Left colon (tissue), 2 donors: ENCODE measurements at places on chromosomes 13 and 19. TPM values are rescaled to one million over a fixed set of nuclear protein-coding genes. Genes with fewer than 3 reads are reported as not detected.

The C19orf81 gene
- total RNA-seq = not detected

DNA sequence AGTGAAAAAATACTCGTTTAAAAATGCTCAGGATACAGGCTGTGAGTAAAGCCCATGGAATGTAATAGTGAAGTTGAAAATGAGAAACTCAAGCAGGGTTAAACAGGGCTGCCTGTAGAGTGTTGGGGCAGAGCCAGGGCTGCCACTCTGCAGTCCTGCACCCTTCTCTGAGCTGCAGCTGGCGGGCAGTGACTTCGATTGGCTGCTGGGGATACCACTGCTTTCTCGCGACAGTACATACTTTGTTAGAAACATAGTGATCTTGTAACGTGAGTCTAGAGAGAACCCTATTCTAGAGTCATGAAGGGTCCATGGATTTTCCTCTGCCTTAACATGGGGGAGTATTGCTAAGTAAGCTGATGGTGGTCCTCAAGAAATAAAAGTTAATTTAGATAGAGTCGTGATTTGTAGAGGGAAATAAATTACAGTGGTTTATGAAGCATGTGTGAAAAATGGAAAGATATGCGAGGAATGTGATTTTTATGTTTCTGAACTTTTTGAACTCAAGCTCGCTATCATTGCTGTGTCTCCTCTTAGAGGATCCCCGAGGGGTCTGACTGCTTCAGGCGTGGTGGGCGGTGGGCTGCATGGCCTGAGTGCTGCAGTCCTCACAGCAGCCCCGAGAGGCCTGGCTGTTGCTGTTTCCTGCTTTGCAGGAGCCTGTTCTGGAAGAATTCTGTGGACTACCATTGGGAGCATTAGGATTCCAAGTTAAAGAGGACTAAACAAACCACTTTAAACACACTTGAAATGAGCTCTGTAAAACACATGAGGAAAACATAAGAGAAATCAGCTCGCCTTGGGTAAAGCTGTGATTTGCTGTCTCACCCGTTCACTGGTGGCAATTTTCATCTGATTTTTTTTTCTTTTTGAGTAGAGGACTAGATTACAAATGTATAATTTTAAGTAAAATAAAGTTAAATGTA is 95.7 kb downstream of the ARHGEF7 start:
- DNase-seq = no peak

- DNase-seq = peak; percentile 56
Observed at GRCh38 chr13:20160306-20161274, at the start of gene GJA3. Gene GJA3 (minus strand): TSS chr13:20161052. CDS start chr13:20143288, 17,764 bp downstream.

The ZNF546 gene
- total RNA-seq = 2.0 TPM

- DNase-seq = peak; percentile 51
Observed at GRCh38 chr19:50679177-50680125, 30.2 kb downstream of the C19orf81 start.

GRCh38 chr13:62309904-62310303 is 894.3 kb upstream of the PCDH20 start:
- no peak for DNase-seq

- peak; percentile 59 for DNase-seq
Observed at GRCh38 chr19:56839652-56840450, 675 bp downstream of the PEG3 start.

- DNase-seq = no peak
Observed at GRCh38 chr13:113369881-113370280, 6.0 kb upstream of the GRTP1 start.

- DNase-seq = no peak
Observed at GRCh38 chr13:82747958-82748357, 1134.3 kb downstream of the SLITRK1 start.

The ATP8A2 gene
- 0.49 TPM for total RNA-seq

DNA sequence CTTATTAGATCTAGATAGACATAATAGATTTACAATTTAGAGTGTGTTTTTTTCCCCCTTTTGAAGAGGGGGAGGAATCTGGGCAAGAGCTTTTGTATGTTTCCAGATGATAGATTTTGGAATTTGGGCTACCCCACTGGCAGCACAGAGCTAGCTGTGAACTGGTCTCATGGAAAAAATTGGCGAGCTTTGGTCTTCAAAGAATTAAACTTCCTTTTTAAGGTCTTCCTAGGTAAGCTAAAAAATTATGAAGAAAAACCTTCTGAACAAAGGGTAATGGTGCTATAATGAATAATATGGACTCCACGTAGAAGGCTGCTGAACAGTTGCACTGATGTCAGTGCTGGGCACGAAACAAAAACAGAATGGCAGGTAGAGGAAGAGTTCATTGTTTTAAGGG is 109.3 kb downstream of the ZIC5 start:
- DNase-seq = no peak

The GSX1 gene
- not detected for total RNA-seq

DNA sequence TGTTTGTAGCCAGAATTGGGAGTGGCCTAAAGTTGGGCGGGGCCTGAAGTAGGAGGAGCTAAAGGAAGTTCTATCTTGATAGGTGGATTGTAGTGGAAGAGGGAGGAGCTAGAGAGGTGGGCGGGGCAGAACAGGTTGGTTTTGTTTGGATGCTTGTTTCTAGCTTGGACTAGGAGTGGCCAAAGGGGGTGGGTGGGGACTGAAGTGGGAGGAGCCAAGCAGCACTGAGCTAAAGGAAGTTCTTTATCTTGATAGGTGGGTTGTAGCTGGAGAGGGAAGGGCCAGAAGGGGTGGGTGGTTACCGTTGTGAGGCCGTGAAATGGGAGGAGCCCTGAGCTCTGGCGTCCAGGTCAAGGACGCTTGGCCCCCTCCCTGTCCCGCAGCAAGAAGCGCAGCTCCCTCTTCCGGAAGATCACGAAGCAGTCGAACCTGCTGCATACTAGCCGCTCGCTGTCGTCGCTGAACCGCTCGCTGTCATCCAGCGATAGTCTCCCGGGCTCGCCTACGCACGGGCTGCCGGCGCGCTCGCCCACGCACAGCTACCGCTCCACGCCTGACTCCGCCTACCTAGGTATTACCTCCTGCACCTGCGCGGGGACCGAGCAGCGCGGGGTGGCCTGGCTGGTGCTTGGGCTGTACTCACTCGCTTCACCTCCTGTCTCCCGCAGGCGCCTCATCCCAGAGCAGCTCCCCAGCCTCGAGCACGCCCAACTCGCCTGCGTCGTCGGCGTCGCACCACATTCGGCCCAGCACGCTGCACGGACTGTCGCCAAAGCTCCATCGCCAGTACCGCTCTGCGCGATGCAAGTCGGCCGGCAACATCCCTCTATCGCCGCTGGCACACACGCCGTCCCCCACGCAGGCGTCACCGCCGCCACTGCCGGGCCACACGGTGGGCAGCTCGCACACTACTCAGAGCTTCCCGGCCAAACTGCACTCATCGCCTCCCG is 8.0 kb downstream of the DNASE2 start:
- peak; percentile 86 for DNase-seq
